ENCODE measurements at places on chromosomes 7 and 10.

DNA sequence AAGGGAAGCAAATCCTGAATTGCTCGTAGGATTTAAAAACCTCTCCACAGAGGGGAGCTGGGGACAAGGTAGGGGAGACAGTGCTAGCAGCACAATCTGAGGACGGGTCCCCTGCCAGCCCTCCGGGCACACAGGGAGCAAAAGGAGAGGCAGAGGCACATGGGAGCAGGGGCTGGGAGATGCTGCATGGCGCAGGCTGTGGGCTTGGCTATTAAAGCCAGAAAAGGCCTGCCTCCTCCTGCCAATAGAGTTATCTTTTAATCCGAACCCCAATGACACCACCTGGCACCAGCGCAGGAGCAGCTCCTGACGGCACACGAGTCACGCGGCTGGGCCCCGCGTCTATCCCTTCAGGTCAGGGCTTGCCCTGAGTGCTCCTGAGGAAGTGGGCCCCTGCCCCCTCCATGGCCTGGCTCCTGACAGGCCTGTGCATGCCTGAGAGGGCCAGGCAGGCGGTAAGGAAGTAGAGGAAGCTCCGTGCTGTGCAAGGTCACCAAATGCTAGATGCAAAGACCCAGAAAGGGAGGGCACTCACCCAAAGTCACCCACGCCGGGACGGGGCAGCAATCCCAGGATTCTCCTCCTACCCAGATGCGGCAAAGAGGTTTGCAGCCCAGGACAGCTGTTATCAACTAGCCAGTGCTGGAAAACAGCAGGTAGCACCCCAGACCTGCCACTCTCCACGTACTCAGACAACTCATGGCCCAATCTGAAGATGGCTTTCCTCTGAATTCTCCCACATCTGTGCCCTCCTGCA is 28.1 kb downstream of the DLG5 start:
- DNase-seq, result no peak

DNA sequence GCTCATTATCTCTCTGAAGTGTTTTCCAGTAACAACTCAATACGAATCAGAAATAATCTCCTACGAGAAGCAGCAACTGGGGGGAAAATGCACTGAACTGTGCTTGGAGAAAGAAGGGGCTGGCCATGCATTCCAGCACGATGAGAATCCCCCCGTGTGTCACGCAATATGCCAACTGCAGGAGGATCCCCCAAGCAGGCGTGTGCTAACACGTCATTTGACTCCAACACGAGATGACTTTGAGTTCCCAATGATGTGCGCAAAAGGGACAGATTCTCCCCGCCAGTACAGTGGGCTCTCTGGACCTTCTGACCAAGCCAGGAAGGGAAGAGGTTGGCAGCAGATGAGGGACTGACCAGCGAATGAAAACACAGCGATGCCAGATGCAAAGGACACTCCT is 105.5 kb downstream of the KCNMA1 start:
- no peak for DNase-seq

GRCh38 chr10:75650648-75651047 is 219.2 kb downstream of the LRMDA start:
- no peak for DNase-seq

GRCh38 chr7:122626785-122627184 is 72.1 kb downstream of the RNF133 start:
- no peak for DNase-seq

GRCh38 chr10:84783386-84783785 is 455.0 kb downstream of the CCSER2 start:
- peak; percentile 32 for DNase-seq

GRCh38 chr7:111290419-111290818 is 199.5 kb downstream of the LRRN3 start:
- DNase-seq, result no peak

GRCh38 chr10:15719899-15720634 is at the start of gene ITGA8:
Gene ITGA8 (minus strand): TSS chr10:15719922. CDS start chr10:15719771, 151 bp downstream.
- peak; percentile 77 for DNase-seq

DNA sequence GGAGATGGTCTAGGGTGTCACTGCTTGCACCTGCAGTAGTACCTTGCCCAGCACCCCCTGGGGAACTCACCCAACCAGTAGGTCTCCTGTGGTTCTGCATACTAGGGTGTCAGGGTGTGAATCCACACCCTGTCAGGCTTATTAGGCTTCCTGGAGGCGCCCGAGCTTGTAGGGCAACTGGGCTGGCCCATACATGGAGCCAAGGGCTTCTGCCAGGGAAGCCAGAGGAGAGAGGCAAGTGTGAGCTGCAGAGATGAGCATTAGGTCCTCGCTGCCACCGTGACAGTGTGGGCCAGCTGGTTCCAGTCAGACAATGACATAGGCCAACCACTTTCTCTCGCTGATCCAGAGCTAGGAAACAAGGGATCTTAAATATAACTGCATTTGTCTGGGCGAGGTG is 11.2 kb downstream of the MXI1 start:
- no peak for DNase-seq

All from AG20443 (cell line).